CD4-positive, alpha-beta memory T cell (primary cell): ENCODE measurements at places on chromosomes 5 and 9. TPM values are rescaled to one million over a fixed set of nuclear protein-coding genes. Genes with fewer than 3 reads are reported as not detected.

DMXL1 gene
- 10.3 TPM for polyA plus RNA-seq

CER1 gene
- not detected for polyA plus RNA-seq

LCN15 gene
- polyA plus RNA-seq = not detected

LCN1 gene
- not detected for polyA plus RNA-seq

CDKN2B gene
- 0.26 TPM for polyA plus RNA-seq

GLRA1 gene
- not detected for polyA plus RNA-seq

CCDC192 gene
- polyA plus RNA-seq = not detected

ANXA1 gene
- 1,202 TPM for polyA plus RNA-seq

GPR150 gene
- polyA plus RNA-seq = 3.1 TPM

BNC2 gene
- not detected for polyA plus RNA-seq

SLC25A2 gene
- polyA plus RNA-seq = not detected
